Fibroblast of the aortic adventitia (primary cell): ENCODE measurements at places on chromosomes 16 and 17. TPM values are rescaled to one million over a fixed set of nuclear protein-coding genes. Genes with fewer than 3 reads are reported as not detected.

Gene ZNF385C
- not detected in 2 replicates for total RNA-seq

Gene CYGB
- 25.9 and 35.2 TPM in 2 replicates for total RNA-seq

Gene KRTAP2-2
- not detected in 2 replicates for total RNA-seq

Gene WNK4
- 0.45 and 3.5 TPM in 2 replicates for total RNA-seq

Gene ATAD5
- 2.1 and 10.4 TPM in 2 replicates for total RNA-seq

Gene CRHR1
- not detected in 2 replicates for total RNA-seq

Gene PTGES3L
- total RNA-seq = 0.18 and 0.65 TPM in 2 replicates

Gene ADAP2
- 0.27 and 0.90 TPM in 2 replicates for total RNA-seq

Gene TBC1D3H
- total RNA-seq = not detected in 2 replicates

Gene IL17C
- not detected in 2 replicates for total RNA-seq

Gene IRX3
- 0.09 and 1.8 TPM in 2 replicates for total RNA-seq

Gene CDK3
- 1.1 TPM in 1 of 2 replicates, not detected in the other for total RNA-seq

Gene RPL13
- 3,215 and 3,366 TPM in 2 replicates for total RNA-seq

Gene SLC7A6OS
- 11.5 and 12.1 TPM in 2 replicates for total RNA-seq

Gene KRT28
- total RNA-seq = not detected in 2 replicates

Gene PPP1R27
- total RNA-seq = not detected in 2 replicates

Gene MPV17L
- 1.1 and 3.3 TPM in 2 replicates for total RNA-seq

Gene CEP131
- total RNA-seq = 9.6 and 30.1 TPM in 2 replicates

Gene KRT27
- not detected in 2 replicates for total RNA-seq

Gene UBN1
- 37.7 and 47.8 TPM in 2 replicates for total RNA-seq

Gene EVI2A
- 9.9 and 11.0 TPM in 2 replicates for total RNA-seq

Gene CPNE7
- total RNA-seq = 0.65 and 13.1 TPM in 2 replicates

Gene CPHXL2
- not detected in 2 replicates for total RNA-seq

Gene FNDC8
- total RNA-seq = not detected in 2 replicates

Gene ZG16B
- 0.27 and 1.4 TPM in 2 replicates for total RNA-seq

Gene TBC1D3
- not detected in 2 replicates for total RNA-seq

Gene ITGAD
- total RNA-seq = not detected in 2 replicates
